Posterior cingulate gyrus (tissue), 11 donors: ENCODE measurements at places on chromosomes 4 and X.
A peak's percentile ranks its signal among the peaks of the same experiment; 100 is the strongest.

DNA sequence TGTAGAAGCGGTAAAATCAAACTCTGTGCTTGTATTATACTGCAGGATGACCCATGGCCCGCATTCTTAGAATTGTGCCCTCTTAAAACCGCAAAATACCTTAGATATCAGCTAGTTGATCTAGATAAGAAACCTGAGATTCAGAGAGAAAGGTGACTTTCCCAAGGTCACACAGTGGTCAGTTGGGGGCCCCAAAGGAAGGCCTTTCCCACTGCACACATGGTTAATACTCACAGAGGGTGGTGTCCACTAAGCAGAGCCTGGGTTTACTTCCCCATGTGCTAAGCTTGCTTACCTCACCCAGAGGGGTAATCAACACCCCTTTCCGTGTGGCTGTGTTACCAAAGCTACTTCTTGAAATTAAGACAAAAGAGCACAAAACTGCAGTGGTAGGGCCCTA is 66.3 kb downstream of the RBM47 start:
- no peak for DNase-seq

DNA sequence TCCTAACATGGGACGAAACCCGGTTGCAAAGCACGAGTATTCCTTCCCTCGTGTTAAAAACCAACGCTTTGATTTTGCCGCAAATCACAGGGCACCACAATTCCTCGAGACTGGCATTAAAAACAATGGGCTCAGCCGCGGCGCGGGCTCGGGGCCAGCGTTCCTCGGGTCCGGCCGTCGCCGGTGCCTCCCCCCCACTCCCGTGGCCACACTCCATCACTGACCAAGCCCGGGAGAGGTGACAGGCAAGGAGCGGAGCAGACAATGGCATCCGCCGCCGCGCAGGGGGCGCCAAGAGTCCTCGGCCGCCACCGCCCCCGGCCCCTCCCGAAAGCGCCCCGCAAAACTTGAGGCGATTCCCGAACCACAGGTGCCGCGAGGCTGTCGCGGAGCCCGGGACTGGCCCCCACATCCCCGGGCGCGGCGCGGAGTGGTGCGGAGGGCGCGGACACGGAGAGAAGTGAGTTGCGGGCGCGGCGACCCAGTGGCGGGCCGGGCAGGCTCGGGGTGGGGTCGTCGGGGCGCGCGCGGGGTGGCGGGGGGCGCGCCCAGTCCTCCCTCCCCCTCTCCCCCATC is 445 bp downstream of the AP1S2 start:
- peak; percentile 46 for DNase-seq

GRCh38 chr4:179671609-179672008 is 2229.4 kb upstream of the AGA start:
- no peak for DNase-seq

DNA sequence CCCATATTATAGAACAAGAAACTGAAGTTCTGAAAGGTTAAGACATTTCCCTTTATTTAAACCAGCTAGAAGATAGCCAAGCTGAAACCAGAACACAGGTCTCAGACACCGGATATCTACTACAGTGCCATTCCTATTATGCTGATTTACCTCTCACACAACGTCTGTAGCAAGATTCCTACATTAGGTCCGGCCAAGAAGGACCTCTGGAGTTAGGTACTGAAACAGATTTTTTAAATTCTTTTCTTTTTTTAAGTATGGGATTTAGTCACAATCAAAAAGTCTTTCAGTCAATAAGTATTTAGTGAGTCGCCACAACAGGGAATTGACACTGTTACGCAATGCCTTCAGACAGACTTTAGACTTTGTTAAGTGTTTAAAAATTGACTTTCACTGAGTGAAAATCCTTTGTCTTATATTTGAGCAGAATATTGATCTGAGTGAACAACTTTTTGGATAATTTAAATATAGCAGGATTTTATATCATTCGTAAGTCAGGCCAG is 26.5 kb upstream of the SPANXN4 start:
- no peak for DNase-seq

DNA sequence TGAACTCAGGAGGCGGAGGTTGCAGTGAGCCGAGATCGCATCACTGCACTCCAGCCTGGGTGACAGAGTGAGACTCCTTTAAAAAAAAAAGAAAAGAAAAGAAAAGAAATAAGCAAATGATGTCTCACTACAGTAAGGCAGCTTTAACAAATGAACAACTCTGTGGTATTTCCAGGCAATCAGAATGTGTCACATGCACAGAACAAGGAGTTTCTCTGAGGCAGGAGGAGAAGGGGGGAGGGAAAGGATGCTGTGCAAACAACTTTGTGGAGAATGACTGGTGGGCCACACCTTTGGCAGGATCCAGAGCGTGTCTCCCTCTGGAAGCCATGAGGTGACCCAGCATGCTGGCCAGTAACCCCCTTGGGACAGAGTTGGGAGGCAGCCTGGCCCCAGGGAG is 57.6 kb downstream of the RAI2 start:
- DNase-seq: no peak

DNA sequence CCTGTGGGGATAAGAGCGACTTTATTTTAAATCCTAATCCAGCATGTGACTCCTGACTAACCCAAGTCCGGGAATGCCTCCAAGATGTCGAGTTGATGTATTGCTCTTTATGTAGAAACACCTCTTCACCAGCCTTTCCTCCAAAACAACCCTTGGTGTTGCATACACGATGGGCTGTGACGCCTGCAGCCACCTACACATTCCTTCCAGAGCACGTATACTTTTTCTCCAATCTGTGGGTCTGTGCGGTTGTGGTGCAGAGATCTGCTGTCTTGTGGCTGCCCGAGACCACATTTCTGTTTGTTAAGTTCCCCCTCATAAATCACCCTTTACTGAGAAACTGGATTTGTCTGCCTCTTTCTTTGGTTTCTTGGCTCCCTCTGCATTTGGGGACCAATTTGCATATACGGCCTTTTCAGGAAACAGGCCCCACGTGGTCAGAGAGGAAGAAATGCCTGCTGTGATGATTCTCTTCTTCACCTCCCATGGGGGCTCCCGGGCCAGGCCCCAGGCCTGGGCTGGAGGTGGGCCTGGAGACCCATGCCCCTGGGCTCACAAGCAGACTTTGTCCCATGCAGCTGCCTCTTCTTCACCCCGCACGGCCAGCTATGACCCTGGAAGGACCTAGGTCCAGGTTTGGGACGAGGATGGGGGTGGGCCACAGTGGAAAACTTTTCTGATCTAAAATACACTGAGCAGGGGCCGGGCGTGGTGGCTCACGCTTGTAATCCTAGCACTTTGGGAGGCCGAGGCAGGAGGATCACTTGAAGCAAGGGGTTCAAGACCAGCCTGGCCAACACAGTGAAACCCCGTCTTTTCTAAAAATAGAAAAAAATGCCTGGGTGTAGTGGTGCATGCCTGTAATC is 21.4 kb upstream of the AFAP1 start:
- DNase-seq: peak; percentile 76

GRCh38 chr4:17846266-17846665 is 35.5 kb downstream of the NCAPG start:
- DNase-seq: no peak
